GM23248 (cell line): ENCODE measurements at places on chromosomes 4 and X.
A peak's percentile ranks its signal among the peaks of the same experiment; 100 is the strongest.

GRCh38 chr4:8710416-8710815, 117.9 kb downstream of the CPZ start:
- DNase-seq: no peak

- no peak for DNase-seq
Measured at GRCh38 chr4:16931339-16932305, 33.2 kb upstream of the LDB2 start.

DNA sequence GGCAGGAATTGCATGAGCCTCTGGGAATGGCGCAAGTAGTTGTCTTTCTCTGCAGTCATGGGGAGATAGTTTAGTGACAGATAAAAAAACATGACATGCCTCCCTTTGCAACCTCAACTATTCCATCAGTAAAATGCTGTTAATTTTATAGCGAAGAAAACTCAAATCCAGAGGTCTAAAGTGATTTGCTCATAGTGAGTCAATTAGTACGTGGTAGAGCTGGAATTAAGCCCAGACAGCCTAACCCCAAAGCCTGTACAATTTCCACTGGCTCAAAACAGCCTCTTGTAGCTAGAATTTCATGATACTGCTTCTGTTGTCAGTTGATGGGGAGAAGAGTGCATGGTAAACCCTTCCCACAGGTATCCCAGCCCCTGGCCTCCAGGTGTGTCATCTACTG, 81.3 kb upstream of the TRPC5 start:
- peak; percentile 56 for DNase-seq

DNA sequence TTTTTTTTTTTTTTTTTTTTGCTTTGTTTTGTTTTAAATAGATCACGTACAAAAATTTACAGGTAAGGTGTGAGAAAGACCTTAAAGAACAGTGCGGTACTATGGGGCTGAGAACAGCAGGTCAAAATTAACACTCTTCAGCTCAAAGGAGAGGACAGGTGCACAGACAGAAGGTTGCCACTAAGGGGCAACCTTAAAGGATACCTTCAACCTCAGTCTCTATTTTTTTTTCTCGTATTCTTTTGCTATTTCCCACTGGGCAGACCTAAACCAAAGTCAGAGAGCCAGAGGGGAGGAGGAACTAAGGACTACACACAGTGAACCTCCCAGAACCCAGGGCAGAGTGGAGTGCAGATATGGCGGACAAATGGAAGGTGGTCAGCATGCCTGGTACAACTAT, 1984.3 kb upstream of the IGFBP7 start:
- no peak for DNase-seq
